ENCODE measurements at places on chromosomes 1 and 21.

DNA sequence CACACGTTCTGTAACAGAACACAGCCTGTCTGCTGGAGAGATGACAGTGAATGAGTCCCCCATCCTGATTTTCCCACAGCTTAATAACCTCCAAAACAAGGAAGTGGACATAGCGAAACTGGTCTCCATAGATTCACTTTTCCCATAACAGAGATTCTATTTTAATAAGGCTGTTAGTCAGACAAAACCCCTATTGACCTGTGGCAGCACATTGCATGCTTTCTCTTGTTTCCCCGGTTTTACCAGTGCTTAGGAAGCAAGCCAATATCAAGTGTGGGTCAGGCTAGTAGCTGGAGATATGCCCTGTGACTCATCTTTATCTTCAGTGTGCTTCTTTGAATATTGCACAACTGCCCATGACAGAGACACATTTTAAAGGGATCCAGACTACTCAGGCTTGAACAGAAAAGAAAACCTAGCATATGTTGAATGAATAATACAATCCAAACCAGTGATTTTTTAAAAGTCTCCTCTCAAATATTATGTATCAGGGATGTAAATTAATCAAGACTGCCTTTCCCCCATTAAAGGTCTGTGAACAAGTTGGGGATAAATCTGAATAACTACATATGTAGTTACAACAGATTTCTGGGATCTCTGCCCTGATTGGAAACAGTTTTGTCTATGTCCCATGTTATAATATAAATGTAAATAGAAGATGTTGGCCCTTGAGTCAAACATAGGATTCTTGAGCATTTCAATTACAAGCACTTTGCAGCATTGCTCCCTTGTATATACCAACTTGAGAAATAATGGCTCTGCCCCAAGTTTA is 11.9 kb upstream of the CLDN8 start:
- DNase-seq, result no peak

- no peak for DNase-seq
These were observed 43.5 kb downstream of the MAST2 start for GRCh38 chr1:45846931-45847330.

DNA sequence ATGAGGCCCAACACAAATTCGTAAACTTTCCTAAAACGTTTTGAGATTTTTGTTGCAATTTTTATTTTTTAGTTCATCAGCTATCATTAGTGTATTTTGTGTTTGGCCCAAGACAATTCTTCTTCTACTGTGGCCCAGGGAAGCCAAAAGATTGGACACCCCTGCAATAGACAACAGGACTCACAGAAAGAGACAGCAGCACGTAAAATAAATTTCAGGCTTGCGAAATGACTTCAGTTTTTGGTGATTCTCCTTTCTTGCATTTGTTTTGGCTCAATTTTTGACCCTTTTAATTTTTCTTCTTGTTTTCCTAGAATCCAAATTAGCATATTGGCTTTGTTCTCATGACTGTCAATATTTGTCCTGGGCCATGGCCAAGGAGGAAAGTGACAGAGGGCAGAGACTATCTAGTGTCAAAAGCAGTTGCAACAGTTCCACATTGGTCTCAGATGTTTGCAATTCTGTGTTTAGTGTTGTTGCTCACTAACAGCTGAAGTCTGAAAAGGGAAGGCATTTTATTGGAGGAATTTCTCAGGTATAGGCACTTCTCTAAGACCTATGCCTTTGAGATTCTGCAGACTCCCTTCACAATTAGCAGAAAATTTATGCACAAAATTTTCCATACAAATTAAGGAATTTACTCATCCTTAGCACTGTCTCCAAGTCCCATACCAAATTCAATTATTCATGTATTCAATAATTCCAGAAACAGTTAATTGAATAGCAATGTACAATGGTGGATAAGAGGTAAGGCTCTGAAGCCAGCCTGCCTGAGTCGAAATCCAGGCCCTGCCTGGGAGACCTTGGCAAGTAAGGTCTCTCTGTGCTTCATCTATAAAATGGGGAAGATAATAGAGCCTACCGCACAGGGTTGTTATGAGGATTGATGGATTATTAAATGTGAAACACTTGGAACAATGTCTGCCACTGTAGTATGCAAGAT is 160.9 kb upstream of the IVNS1ABP start:
- no peak for DNase-seq

DNA sequence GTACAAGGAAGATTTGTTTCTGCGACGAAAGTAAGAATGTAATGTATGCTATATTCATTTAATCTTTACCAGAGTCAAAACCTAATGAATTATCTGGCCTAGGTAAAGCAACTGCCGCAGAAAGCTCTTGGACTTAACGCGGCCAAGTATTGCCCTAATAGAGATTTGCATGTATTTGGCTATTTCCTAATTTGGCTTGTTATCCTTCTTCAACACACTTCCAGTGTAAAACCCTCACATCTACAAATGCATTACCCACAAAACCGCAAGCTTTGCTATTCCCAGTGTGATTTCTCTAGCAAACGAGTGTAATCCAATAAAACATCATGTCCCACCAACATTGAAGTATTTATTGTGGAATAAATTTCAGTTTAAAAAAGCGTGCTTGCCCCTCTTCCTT is 123.8 kb upstream of the LMO4 start:
- DNase-seq, result no peak

DNA sequence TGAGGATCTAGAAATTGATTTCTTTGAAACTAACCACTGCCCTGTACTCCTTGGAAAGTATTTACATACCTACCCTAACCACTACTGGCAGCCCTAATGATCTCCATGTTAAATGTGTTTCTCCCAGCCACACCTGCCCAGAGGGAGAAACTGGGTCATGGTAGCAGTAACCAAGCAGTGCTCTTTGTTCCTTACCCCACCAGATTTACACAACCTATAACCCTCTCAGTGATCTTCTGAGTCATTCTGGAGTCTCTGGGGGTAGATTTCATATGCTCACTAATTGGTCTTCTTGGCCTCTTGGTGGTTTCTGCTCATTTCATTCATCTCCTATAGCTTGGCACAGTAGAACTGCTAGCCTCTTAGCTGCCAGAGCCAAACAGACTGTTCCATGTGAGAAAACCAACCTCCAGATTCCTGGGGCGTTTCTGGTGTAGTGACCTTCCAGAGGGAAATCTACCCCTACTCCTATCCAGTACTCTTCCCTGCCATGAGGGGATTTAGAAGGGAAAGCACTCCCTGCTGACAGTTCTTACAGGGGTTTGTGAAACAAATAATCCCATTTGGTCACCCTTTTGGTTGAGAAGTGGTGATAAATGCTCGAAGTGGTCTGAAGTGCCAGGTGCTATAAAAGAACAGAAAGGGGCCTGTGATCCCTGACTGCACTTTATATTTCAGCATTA is 36.2 kb upstream of the LRIG2 start:
- no peak for DNase-seq
